ENCODE measurements at places on chromosomes 1 and 21. TPM values are rescaled to one million over a fixed set of nuclear protein-coding genes. Genes with fewer than 3 reads are reported as not detected.

DNA sequence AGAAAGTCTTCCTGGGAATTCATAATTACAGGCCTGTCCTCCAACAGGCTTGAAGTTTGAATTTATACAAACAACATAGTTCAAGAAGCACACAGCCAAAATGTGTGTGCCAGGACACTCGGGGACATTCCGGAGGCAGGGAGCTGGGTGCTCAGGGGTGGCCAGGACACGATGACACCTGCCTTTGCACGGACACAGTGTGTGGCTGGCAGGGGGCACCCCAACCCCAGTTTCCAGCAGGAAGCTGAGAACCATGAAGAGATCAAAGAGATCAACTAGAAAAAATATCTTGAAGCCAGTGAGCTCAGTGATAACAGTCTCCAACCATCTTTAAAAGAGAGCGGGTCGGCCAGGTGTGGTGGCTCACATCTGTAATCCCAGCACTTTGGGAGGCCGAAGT is 32.5 kb upstream of the TRAPPC10 start:
- no peaks in the 10 kb centered on the region for H3K4me1 ChIP-seq
- DNase-seq, result no peak
- H3K27ac ChIP-seq, result no peak overlapping the region

- H3K36me3 ChIP-seq, result no peaks in the 10 kb centered on the region
- no peak overlapping the region for H3K4me3 ChIP-seq
- no peak for DNase-seq
Observed at GRCh38 chr1:30444401-30444800, 279.0 kb downstream of the MATN1 start.

- DNase-seq, result no peak
- H3K4me3 ChIP-seq, result no peak overlapping the region
- no peaks in the 10 kb centered on the region for H3K4me1 ChIP-seq
- H3K27ac ChIP-seq, result peak overlapping the region; percentile 44
Observed at GRCh38 chr1:226126824-226127569, 59.5 kb downstream of the ACBD3 start.

GRCh38 chr1:49728377-49728776 is 295.4 kb downstream of the AGBL4 start:
- H3K27me3 ChIP-seq, result no peaks in the 10 kb centered on the region
- H3K27ac ChIP-seq, result no peak overlapping the region
- no peaks in the 10 kb centered on the region for H3K36me3 ChIP-seq

DNA sequence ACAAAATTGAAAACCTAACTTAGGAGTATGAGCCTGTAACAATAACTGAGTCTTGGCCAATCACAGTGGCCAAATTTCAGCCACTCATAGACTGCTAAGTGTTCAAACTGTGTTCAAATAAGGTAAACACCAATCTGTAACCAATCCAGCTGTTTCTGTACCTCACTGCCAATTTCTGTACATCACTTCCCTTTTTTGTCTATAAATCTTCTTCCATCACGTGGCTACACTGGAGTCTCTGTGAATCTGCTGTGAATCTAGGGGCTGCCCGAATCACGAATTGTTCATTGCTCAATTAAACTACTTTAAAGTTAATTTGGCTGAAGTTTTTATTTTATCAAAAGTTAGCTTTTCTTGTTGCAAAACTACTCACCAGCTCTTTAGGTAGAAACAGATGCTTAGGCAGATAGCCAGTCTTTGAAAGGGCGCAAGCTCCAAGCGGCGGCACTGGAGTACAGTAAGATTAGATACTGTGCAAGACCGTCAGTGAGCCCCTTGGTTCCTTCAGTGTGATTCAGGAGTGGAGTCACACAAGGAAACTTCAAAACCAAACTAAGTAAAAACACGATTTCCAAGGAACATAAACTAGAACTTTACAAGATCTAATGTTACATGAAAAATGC is 43.2 kb upstream of the ADGRL2 start:
- no peaks in the 10 kb centered on the region for H3K36me3 ChIP-seq
- H3K4me3 ChIP-seq, result no peak overlapping the region
- no peak for DNase-seq
- no peaks in the 10 kb centered on the region for H3K27me3 ChIP-seq

- no peaks in the 10 kb centered on the region for H3K36me3 ChIP-seq
- no peak for DNase-seq
- no peaks in the 10 kb centered on the region for H3K27me3 ChIP-seq
- no peak overlapping the region for H3K4me3 ChIP-seq
- H3K4me1 ChIP-seq, result no peaks in the 10 kb centered on the region
Observed at GRCh38 chr1:162185314-162186025, 116.0 kb downstream of the NOS1AP start.

GRCh38 chr1:224852901-224853568 is 76.4 kb upstream of the DNAH14 start:
- DNase-seq, result no peak
- no peak overlapping the region for H3K4me3 ChIP-seq
- no peaks in the 10 kb centered on the region for H3K4me1 ChIP-seq
- H3K27me3 ChIP-seq, result no peaks in the 10 kb centered on the region
- H3K27ac ChIP-seq, result no peak overlapping the region
- H3K36me3 ChIP-seq, result no peaks in the 10 kb centered on the region

DNA sequence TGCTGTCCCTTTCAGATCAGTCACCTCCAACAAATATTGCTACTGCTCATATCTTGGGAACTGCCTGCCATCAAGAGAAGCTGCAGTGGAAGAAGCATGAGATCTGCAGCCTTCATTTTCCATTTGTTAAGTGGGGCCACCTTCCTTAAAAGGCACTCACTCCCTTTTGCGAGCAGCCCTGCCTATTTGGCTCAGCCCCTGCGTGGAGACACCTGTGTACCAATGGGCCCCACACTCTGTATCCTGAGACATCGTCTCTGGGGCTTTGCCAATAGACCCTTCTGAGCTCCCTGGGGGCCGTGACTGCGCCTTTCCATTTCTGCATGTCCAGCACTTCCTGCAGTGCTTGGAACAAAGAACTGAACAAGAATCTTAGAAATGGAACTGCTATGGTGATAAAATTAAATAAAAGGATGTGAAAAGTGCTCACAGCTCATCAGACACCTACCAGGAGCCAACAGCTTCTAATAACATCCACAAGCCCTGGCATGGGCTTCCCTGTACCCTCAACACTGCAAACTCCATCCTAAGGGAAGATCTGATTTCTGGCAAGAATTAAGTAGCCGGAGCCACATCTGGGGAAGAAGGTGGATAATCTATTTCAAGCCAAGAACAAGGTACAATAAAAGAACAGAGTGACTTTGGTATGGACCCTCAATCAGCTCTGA is 36.7 kb downstream of the PARP1 start:
- no peak for DNase-seq
- H3K36me3 ChIP-seq, result peaks cover 96% of the 10 kb centered on the region
- no peak overlapping the region for H3K4me3 ChIP-seq

DNA sequence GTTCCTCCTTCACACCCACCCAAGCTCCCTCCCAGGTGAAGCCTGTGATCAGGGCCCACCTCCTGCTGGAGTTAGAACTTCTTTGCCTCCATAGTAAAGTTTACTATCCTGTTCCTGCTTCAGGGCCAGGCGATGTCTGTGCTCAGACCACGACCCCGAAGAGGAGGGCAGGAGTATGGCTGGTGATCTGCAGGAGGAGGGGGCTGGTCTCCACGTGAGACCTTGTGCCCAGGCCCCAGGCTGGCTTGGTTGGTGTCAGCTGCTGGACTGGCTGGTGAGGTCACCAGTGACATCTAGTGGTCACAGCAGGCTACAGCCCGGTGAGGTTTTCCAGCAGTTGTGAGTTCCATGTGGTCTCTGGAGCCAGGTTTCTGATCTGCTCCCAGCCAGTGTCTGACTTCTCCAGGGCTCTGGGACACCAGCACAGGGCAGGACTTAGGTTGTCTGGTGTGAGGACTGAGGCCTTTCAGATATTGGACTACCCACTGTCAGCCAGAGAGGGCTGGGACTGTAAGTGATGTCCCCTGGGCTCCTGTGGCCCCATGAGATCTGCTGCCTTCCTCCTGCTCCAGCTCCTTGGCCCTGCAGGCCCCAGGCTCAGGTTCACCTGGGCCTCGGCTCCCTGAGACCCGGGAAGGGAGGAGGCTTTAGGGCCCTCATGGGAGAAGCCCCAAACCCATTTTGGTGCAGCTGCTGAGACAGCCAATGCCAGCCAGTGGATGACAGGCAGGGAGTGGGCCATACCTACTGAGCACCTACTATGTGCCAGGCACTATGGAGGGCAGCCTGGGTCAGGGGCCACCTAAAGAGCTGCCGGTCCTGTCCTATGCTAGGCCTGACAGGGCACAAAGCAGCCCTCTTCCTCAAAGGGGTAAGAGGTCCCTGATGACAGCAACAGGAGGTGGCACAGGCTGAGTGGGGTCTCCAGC is 6.0 kb upstream of the UBL4B start:
- peak; percentile 78 for DNase-seq
- H3K4me1 ChIP-seq, result no peaks in the 10 kb centered on the region
- no peaks in the 10 kb centered on the region for H3K36me3 ChIP-seq
- no peaks in the 10 kb centered on the region for H3K27me3 ChIP-seq
- no peak overlapping the region for H3K4me3 ChIP-seq
- H3K27ac ChIP-seq, result no peak overlapping the region

GRCh38 chr1:181059435-181059834 is 25.7 kb downstream of the MR1 start:
- H3K27ac ChIP-seq, result no peak overlapping the region
- no peak for DNase-seq
- no peaks in the 10 kb centered on the region for H3K27me3 ChIP-seq

DNA sequence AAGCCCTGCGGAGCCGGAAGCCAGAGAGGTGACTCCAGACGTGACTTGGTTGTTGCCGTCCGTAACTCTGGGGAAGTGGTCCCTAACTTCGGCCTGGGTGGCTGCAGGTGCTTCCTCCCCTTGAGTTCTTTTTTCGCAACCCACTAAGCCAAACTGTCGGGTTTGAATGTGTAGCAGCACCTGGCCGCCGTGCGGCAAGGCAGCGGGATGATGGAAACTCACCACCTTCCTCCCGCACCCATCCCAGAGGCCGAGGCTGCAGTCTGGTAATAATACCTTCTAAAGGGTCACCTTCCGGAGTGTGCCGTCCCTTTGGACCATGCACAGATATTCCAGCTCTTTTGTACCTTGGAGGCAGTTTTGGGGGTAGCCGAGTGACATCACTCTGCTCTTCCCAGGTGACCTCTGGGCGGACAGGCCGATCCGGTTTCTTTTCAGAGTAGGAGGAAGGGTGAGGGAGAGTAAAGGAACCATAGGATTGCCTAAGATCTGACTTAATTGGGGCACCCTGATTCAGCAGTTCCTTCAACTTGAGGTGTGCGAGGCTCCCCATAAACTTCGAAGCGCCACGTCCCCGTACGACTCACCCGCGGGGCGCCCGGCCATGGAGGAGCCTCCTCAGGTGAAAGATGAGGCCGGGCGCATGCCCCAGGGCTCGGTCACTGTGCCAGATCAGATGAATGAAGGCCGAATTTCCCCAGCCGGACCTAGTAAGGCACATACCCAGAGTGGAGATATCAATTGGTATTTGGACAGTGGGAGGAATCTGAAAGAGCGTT is 1.0 kb downstream of the KCNK1 start:
- H3K4me3 ChIP-seq, result peak overlapping the region; percentile 85
- H3K27me3 ChIP-seq, result no peaks in the 10 kb centered on the region
- no peak for DNase-seq
- no peaks in the 10 kb centered on the region for H3K4me1 ChIP-seq

DNA sequence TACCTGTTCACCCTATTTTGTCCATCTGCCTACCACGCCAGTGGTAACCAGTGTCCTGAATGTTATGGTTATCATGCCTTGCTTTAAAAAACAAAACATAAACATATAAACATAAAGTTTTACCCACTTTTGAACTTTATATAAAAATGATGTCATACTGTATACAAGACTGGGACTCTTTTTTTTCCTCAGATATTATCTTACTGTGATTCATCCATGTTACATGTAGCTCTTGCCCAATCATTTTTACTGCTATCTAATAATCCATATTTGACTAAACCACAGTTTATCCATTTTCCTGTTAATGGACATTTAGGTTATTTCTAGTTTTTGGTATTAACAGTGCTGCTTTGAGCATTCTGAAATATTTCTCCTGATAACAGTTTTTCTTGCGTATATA is 78.8 kb downstream of the GPR161 start:
- no peaks in the 10 kb centered on the region for H3K4me1 ChIP-seq
- DNase-seq, result no peak
- no peaks in the 10 kb centered on the region for H3K27me3 ChIP-seq
- no peak overlapping the region for H3K27ac ChIP-seq

GRCh38 chr1:248696774-248697173 is 5.8 kb downstream of the OR14I1 start:
- no peak for DNase-seq
- no peaks in the 10 kb centered on the region for H3K4me1 ChIP-seq
- no peak overlapping the region for H3K4me3 ChIP-seq
- no peaks in the 10 kb centered on the region for H3K27me3 ChIP-seq
- H3K36me3 ChIP-seq, result no peaks in the 10 kb centered on the region

GRCh38 chr1:180230791-180231505 is 884 bp downstream of the LHX4 start:
- peaks cover 24% of the 10 kb centered on the region for H3K4me1 ChIP-seq
- DNase-seq, result no peak
- H3K36me3 ChIP-seq, result no peaks in the 10 kb centered on the region
- H3K4me3 ChIP-seq, result peak overlapping the region; percentile 62
- H3K27ac ChIP-seq, result no peak overlapping the region

- H3K4me1 ChIP-seq, result no peaks in the 10 kb centered on the region
- no peak overlapping the region for H3K27ac ChIP-seq
- DNase-seq, result no peak
- no peaks in the 10 kb centered on the region for H3K36me3 ChIP-seq
- no peak overlapping the region for H3K4me3 ChIP-seq
Observed at GRCh38 chr1:172547071-172547470, 14.1 kb downstream of the SUCO start.

GRCh38 chr1:26833432-26834405 is 7.2 kb downstream of the ZDHHC18 start:
- DNase-seq, result peak; percentile 74
- H3K4me1 ChIP-seq, result no peaks in the 10 kb centered on the region
- peaks cover 21% of the 10 kb centered on the region for H3K36me3 ChIP-seq
- no peak overlapping the region for H3K4me3 ChIP-seq
- no peak overlapping the region for H3K27ac ChIP-seq
- H3K27me3 ChIP-seq, result no peaks in the 10 kb centered on the region

GRCh38 chr1:221527302-221527701 is 214.6 kb downstream of the DUSP10 start:
- no peaks in the 10 kb centered on the region for H3K27me3 ChIP-seq
- no peaks in the 10 kb centered on the region for H3K36me3 ChIP-seq
- DNase-seq, result no peak

SHE gene
- 107 TPM for total RNA-seq

SNRPE gene
- 5.1 TPM for total RNA-seq

CFHR4 gene
- total RNA-seq, result not detected

VWA5B1 gene
- total RNA-seq, result not detected

OR10J1 gene
- not detected for total RNA-seq

C8A gene
- 0.21 TPM for total RNA-seq

EPS8L3 gene
- total RNA-seq, result not detected

LCE1F gene
- total RNA-seq, result not detected

CFHR3 gene
- total RNA-seq, result not detected

KCNE2 gene
- total RNA-seq, result not detected

INKA2 gene
- total RNA-seq, result not detected

All from ascending aorta (tissue), 2 donors.